ENCODE measurements at places on chromosomes 5 and 9.

DNA sequence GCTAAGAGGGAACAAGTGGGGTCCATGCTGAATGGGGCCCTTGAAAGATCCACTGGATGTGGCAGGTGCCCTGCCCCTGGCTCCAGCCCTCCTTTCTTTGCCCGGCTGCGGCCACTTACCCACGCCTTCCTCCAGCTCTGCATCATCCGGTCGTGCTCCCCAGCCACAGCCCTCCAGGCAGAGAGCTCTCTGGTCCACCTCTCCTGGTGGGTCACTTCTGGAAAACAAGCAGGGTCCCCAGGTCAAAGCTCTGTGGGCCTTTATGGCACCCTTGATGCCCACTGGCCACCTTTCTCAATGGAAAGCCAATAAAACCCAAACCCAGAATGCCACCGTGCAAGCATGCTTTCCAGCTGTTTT is 45.0 kb downstream of the SECISBP2 start:
- no peak for DNase-seq

DNA sequence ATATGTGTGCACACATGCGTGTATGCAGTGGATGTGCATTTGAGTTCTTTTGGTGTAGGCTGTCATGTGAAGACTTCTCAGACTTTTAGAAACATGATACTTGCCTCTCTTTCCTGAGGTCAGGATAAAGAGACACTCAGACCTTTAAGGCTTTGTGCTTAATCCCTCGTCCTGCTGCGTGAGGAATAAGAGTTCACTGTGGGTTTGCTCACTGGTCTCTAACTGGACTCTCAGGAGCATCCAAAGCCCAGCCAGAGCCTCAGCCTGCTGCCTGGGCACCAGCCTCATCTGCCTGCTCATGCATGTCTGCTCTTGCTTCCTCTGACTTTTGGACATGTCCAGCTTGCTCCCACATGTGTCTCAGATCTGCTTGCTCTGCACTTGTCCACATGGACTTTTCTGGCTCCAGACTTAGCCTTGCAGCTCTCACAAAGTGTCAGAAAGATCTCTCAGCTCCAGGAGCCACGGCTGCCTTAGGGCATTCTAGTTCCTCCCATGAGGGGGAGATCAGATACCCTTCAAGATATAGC is 65.1 kb upstream of the ZNF366 start:
- no peak for DNase-seq

- no peak for DNase-seq
Measured at GRCh38 chr5:7684826-7685225, 166.1 kb downstream of the CFAP90 start.

- no peak for DNase-seq
Measured at GRCh38 chr9:130150779-130151382, 21.3 kb upstream of the NCS1 start.

DNA sequence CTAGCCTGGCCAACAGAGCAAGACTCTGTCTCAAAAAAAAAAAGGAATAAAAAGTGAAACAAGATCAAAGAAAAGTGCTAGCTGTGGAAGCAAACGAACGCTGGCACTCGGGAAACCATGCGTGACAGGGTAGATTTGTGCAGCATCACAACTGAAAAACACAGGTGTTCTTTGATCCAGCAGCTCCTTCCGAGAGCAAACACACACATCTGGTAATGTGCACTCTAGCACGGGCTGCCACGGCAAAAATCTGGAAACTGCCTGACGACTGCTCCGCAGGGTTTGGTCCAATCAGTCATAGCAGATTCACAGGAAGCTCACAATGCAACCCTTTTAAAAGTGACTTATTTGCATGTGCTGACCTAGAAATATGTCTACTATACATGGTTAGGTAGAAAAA is 80.0 kb downstream of the SYK start:
- no peak for DNase-seq

DNA sequence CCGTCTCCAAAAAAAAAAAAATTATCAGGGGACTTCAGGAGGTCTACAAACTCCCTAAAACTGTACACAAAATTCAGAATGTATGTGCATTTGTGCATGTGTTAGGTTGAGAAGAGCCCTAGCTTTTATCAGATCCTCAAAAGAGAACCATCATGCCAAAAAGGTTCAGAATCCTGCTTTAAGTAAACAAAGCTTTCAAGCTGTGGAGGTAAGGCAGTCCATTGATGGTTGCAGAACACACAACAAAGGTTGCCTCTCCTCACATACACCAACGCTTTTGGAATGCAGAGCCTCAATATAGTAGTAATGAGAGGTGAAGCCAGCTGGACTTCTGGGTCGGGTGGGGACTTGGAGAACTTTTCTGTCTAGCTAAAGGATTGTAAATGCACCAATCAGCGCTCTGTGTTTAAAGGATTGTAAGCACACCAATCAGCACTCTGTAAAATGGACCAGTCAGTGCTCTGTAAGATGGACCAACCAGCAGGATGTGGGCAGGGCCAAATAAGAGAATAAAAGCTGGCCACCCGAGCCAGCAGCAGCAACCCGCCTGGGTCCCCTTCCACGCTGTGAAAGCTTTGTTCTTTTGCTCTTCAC is 57.9 kb upstream of the RNF38 start:
- DNase-seq, result no peak

GRCh38 chr5:14684757-14685156 is 20.2 kb downstream of the OTULIN start:
- DNase-seq, result no peak

GRCh38 chr5:137627706-137628105 is 108.2 kb downstream of the KLHL3 start:
- DNase-seq, result no peak

GRCh38 chr5:140596321-140596741 is 31.7 kb downstream of the SLC35A4 start:
- DNase-seq, result no peak

DNA sequence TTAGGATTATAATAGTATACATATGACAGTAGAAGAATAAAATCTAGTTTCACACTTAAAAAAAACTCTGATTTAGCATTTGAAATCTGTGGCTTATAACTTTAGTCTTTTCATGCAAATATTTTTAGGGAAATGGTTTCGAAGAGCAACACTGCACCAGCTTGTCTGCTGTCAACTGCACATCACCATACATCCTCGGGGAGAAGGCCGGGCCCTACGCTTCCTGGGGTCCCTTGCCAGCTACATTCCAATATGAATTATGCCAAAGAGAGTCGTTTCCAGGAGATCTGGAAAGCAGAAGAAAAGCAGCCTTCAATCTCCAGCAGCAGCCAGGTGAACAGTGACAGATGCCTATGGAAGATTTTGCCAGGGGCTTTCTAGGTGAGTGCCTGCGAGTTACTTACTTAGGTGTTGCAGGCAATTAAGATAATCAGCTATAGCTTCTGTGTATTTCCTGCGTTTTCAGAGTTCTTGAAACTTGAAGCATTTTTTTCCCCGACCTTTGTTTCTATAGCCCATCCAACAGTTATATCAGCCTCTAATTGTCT is 166.8 kb downstream of the TRPM3 start:
- no peak for DNase-seq

DNA sequence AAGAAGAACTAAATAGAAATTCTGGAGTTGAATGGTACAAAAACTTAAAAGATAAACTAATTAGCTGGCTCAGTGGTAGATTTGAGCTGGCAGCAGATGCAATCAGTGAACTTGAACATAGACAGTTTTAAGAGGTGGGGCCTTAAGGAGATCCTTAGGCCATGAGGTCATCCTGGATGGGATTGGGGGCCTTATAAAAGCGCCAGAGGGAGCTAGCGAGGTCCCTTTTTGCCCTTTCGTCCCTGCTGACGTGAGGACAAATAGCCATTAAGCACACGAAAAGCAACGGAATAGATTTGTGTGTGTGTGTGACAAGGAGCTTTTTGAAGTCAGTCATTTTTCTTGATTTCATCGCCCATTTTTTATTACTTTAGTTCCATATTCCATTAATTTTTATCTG is 83.3 kb downstream of the ZNF354C start:
- DNase-seq, result no peak

DNA sequence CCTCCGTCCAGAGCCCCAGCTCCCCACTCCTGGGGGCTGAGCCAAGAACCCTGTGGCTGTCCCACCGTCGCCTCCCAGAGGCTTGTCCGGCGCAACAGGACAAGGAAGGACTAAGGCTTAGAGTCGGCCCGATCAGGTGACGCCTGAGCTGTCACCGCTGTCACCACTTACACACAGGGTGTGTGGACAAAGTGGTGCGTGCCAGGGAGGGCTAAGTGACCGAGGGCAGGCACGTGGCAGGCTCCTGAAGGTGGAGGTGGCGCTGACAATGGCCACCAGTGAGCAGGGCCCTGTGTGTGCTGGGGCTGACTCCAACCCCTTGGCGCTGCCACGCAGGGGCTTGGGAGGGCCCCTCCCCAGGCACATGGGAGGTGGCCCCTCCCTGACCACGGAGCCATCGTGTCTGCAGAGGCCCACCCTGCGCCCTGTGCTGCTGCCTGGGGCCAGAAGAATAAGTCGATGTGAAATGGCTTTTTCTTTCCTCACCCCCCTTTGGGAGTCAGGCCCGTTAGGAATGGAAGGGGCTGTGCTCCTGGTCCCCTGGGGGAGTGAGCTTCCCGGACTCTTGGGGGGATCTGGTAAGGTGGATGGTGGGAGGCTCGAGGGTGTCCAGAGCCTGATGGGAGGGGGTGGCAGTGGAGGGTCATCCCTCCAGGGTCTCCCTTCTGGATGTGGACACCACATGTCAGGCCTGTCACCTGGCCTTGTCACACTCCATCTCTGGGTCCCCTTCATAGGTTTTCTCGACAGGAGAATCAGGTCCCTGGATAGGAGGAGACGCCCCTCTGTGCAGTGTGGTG is 2.6 kb upstream of the GPSM1 start:
- no peak for DNase-seq

- DNase-seq, result no peak
Measured at GRCh38 chr5:34053133-34053532, 10.1 kb upstream of the C1QTNF3 start.

DNA sequence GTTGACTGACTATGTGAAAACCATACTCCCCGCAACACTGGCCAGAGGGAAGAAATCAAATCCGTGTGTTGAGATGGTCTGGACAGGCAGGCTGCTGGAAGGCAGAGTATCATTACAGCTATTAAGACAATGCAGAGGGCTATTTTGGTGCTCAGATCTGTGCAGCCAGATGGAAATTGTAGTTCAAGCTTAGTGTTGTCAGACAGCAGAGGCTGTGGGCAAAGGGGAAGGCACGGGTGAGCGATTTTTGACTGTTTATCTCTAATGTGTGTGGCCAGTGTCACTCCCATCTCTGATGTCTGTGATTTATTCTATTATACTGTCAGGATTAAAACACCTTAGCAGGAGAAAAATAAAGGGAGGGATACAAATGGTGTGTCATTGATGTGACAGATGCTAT is 984.4 kb upstream of the WWC1 start:
- no peak for DNase-seq

DNA sequence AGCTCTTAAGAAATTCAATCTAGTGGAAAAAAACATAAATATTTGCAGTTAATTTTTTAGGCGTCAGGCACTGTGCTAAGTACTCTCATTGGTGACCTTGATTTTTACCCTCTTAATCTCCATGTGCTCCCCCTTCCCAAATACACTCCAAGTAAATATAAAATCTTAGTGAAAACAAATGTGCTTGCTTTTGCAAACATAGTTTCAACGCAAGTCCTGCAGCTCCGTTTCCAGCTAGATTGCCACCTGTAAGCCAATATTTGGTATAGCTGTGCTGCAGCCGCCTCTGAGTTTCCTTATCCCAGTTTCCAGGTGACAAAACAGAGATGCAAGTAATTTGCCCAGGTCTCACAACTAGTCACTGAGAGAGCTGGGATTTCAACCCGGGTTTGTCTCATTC is 1.9 kb upstream of the MTMR12 start:
- no peak for DNase-seq

DNA sequence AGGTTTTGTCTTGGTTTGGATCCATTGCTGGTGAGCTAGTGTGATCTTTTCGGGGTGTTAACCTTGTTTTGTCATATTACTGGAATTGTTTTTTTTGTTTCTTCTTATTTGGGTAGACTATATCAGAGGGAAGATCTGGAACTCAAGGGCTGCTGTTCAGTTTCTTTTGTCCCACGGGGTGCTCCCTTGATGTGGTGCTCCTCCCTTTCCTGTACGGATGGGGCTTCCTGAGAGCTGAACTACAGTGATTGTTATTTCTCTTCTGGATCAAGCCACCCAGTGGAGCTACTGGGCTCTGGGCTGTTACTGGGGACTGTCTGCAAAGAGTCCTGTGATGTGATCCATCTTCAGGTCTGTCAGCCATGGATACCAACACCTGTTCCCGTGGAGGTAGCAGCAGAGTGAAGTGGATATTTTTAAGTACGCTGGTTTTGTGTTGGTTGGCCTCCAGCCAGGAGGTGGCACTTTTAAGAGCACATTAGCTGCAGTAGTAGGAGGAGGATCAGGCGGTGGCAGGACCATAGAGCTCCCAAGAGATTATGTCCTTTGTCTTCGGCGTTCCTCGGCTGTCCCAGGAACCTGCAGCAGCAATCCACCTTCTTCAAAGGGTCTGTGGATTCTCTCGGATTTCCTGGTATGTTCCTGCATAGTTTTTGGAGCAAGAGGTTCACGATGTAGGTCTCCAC is 27.2 kb downstream of the SCAMP1 start:
- DNase-seq, result no peak

- no peak for DNase-seq
Measured at GRCh38 chr5:89396278-89396954, 513.4 kb upstream of the MEF2C start.

- no peak for DNase-seq
Measured at GRCh38 chr5:66967102-66967501, 229.5 kb downstream of the CD180 start.

GRCh38 chr5:18534119-18534518 is 899.9 kb downstream of the TAF11L14 start:
- no peak for DNase-seq

DNA sequence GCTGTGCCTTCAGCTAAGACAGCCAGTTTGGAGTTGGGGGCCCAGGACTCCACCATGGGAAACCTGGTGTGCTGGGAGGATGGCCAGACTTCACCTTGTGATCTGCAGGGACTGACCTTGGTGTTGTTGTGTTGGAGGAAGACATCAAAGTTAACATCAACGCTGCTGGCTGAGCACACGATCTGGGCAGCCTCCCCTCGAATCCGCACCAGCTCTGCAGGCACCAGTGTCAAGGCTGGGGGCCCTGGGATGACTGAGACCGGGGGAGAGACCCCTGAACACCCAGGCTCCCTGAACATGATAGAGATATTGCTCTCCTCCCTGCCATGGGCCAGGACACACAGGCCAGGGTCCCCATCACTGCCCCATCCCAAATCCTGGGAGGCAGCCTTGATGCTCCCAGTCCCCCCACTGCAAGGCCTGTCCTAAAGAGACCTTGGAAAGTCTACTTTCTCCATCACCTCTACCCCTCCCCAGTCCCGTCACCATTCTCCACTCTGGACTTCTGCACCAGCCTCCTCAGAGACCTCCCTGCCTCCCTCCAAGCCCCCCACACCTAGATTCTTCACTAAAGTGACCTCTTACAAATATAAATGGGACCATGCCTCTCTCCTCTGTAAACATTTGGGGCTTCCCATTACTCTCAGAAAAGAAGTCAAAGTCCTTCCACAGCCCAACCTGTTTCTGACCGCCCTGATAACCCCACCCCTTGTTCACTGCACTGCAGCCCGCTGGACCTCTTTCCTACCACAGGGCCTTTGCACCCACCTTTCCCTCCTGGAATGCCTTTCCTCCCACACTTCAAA is 8.2 kb downstream of the CSF1R start:
- DNase-seq, result no peak

- DNase-seq, result no peak
Measured at GRCh38 chr5:151684690-151685361, 1.9 kb downstream of the SPARC start.
